ENCODE measurements at places on chromosomes 3 and 15.

DNA sequence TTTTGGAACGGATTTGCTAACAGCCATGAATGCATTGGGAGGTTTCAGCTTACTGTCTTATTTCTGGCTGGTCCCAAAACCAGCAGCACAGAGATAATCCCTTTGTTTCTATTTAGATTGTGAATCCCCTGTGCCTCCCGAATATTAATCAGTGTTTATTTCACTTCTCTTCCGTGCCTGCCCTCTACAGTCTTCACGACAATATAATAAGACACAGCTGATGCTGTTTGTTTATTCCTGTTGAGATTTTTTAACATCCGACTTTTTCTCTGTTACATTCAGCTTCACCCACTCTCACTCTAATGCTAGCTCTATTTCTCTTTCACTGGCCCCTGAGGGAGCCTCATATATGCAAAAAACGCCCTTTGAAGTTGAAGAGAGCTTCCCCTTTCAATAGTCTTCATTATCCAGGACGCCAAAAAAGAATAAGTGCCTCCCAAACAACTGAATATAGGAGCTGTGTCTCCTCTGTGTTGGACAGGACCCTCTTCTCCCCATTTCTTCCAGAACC is 995.3 kb downstream of the ROBO2 start:
- no peak for DNase-seq

GRCh38 chr15:27258287-27258686 is 287.3 kb downstream of the GABRG3 start:
- DNase-seq = no peak

- DNase-seq = no peak
Measured at GRCh38 chr3:141326626-141327025, 41.7 kb upstream of the ZBTB38 start.

GRCh38 chr3:55897573-55898224 is 410.6 kb upstream of the WNT5A start:
- DNase-seq = no peak

- no peak for DNase-seq
Measured at GRCh38 chr3:113721636-113722035, 24.4 kb downstream of the NAA50 start.

DNA sequence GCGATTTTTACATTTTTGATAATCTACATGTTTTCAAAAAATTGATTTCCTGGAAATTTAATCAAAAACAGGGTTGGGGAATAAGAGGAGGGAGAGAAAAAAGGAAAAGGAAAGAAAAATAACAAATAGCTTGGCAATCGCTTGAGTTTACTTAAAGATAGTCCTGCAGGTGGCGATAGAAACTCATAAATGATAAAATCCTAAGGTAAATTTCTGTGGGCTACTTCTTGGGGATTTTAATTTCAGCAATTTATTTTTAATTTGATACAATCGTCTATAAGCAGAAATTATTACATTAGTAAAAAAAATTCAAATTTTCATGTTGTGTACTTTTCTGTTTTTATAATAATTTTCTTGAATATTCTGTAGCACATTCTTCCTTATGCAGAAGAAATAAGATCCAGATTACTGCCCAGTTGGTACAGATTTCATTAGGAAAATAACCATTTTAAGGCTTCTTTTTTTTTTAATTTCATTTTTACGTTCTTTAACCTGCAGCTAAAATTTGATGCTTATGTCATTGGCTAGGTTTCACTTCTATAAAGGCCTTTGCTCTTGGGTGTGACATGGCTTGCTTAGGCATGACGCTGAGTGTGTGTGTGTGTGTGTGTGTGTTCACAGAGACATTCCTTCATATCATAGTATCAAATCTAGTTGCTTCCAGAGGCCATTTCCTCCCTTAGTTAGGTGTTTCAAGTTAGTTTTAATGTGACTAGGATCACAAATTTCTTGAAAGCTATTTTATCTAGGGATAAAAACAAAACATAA is 181.8 kb downstream of the MCTP2 start:
- DNase-seq = no peak

GRCh38 chr3:106004137-106004681 is 135.4 kb upstream of the CBLB start:
- DNase-seq = no peak

DNA sequence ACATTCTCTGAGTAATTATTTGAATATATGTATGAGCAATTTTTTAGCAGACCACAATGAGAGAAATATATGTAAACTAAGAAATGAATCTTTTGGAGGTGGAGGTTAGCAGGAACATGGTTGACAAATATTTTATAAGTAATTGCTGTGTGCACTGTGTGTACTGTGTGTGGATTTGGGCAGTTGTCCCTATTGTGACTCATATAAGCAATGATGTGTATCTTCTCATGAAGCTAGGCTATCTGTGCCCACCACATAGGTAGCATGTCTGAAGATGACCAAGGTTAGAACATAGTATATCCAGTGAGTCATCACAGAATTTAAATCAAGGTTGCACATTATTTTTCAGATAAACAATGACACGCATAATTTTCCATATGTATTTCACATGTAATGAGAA is 713.9 kb upstream of the GBE1 start:
- DNase-seq = no peak

DNA sequence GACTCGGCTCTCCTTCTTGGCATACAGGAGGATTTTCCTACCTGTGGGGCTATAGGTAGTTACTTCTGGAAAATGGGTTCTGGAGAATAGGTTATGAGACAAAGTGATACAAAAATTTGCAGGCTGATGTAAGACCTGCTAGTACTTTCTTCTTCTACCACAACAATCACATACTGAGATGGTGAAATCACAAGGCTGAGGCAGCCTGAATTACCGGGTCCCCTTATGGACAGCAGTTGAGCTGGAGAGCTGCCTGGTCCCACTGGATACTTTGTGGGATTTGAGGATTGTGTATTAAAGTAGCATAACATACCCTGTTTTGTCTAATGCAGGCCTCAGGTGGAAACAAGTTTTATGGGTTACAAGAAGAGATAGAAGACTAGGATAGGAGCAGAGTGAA is 86.5 kb upstream of the FAM98B start:
- no peak for DNase-seq

DNA sequence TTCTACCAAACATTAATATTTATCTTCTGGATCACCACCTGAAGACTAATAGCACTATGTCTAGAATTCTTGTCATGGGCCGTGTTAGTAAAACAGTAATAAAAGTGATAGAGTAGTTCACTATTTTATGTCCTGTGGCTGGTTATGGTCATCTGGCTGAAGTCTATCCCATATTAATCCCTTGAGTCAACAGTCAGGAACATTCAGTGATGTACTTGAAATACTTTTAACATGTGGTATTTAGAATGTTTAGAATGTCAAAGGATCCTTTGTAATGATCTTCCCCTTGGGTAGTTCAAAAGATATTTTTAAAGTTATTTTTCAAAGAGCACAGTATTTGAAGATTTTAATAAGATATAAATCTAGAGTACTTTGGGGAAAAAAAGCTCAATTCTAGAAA is 117.0 kb downstream of the MBNL1 start:
- DNase-seq = no peak

GRCh38 chr3:133890972-133891644 is 4.6 kb downstream of the RAB6B start:
- DNase-seq = no peak

DNA sequence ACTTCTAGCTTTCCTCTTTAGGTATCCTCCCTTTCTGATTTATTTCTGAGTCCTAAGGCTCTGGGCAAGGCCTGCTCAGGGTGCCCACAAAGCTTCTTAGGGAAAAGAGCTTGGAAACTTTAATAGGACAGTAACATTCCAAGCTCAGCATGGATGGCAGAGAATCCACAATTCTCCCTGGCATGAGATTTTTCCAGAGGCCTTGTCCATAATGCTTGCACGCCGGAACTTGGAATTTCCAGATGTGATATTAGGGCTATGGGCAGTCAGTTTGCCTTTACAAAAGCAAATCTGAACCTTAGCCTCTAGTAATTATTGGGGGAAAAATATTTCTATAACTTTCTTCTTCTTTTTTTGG is 139.0 kb upstream of the RBMS3 start:
- DNase-seq = no peak

DNA sequence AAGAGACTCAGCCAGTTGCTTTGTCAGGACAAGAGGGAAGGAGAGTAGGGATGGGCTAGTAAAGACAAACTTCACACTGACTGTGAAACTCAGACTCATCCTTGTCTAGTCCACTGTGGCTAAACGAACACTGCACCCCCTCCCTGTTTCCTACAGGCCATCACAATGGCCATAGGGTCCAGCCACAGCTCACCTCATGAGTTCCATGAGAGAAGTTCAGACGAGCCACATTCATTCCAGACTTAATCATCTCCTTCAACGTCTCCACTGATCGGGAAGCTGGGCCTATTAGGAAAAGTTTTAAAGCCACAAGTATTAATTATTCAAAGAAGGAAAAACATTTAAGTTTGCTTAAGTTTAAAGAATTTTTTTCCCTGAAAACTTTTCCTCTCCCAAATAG is 13.8 kb downstream of the PKM start:
- no peak for DNase-seq

- no peak for DNase-seq
Measured at GRCh38 chr15:65579762-65580161, 31.2 kb downstream of the INTS14 start.

DNA sequence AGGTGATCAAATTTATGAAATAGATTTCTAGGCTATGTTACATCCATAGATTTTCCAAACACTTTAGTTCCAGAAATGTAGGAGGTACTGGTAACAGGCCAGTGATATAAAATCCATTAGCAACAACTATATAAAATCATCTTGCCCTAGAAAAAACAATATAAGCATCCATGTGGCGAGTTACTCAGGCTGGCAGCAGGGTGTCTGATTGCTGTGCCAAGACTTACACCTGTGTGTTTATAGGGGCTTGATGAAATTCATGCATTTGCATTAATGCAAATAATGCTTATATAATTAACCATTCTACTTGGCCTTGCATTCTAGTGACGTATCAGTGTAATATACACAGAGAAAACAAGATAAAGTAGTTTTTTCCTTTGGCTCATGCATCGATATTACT is 153.4 kb downstream of the PLCL2 start:
- DNase-seq = no peak

- DNase-seq = no peak
Measured at GRCh38 chr3:189630767-189631372, 319 bp upstream of the TP63 start.

DNA sequence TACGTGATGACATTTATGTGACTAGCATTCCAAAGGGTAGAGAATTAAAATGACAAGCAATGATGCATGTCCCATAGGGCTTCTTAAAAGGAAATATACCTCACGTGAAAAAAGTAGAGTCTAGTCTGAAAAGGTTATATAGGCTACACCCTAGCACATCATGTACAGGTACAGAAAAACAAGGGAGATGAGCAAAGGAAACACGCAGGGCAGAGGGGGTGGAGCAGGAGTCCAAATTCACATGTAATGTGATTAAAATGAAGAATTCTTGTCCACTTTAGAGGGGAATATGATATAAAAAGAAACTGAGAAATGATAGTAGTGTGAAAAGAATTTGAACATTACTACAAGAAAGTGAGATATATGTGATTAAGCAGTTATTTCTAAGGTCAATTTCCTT is 59.4 kb downstream of the HACD2 start:
- DNase-seq = no peak

DNA sequence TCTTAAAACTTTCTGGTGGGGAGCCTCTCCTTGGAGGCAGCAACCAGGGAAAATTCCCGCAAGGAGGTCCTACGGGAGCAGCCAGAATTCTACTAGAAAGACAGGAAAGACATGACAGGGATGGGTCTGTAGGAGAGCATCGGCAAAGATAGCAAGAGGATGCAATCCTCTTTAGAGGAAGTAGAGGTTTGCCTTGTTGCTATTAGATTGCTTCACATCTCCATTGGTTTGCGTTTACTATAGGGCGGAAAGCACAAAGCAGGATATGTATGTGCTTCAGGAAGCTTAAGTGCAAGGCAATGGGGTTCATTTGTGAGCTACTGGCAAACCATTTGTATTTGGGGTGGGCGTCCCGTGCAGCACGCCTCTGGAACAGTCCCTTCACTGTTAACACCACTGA is 193.0 kb downstream of the RORA start:
- no peak for DNase-seq

DNA sequence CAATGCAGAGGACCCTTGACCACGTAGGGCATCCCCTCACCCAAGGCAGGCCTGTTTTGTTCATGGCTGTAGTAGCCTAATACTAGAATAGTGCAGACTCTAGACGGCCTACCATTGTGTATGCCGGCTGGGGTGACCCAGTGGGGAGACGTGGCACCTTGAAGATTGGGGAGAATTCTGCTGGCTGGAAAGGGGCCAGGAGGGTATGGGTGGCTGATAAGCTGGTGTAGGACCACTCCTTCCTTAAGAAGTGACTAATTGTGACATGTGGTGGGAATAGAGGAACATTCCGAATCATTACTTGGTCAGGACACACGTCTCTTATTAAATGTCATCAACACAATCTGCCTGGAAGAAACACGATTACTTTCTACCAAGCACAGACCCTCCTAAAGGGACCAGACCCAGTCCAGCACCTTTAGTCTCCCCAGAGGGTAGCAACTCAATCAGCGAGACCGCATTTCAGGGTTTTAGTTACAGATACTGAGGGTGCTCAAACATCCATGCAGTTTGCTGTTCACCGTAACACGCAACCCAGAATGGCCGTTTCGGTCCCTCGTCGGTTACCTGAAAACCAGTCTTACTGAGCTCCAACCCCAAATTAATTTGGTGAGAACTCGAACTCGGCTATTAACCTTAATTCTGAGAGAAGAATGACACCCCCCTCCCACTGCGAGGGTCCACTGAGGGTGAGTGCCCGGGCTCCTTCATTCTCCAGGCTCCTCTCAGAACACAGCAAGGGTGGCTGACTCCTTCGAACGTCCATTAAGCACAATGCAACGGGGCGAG is 1.6 kb upstream of the KLF13 start:
- no peak for DNase-seq

DNA sequence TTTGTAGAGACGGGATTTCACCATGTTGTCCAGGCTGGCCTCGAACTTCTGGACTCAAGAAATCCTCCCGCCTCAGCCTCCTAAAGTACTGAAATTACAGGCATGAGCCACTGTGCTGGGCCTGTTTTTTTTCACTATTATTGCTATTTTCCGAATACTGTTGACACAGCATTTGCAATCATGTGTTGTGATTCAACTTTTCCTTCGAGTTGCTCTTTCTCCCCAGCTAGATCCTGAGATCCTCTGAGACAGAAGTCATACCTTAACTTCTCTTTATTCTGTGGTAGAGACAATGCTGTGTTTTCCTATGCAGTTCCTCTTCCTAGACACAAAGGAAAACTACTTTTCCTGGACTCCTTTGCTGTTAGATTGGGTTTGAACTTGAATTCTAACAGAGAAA is 46.4 kb upstream of the USP3 start:
- no peak for DNase-seq

DNA sequence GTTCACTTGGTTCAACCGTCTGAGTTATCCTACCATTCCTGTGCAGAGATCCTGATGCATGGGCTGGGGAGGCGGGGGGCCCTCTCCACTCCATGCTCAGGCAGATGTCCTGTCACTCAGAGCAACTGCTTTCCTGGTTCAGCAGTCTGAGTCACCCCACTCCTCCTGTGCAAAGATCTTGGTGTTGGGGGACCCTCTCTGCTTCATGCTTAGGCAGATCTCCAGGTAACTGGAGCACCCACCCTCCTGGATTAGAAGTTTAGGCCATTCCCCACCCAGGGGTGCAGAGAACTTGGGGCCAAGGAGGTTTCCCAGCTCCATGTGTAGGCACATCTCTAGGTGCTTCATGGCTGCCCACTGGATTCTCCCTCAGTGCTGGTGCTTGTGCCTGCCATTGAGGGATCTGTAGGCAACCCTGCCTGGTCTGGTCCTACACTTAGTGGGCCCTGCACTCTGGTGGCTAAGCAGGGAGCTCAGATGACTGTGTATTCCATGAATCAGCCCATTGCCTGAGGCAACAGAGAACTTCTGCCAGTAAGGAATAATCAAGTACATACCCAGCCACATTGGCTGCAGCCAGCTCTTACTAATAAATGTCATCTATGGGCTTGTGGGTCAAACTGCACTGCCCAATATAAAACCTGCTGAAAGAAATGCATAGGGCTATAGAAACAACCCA is 465.4 kb upstream of the THBS1 start:
- DNase-seq = no peak
